Neural cell (in vitro differentiated cells): ENCODE measurements at places on chromosomes 13 and 19. TPM values are rescaled to one million over a fixed set of nuclear protein-coding genes. Genes with fewer than 3 reads are reported as not detected.

SHISA2 gene
- polyA plus RNA-seq, result 2.3 and 2.7 TPM in 2 replicates

KIR3DL1 gene
- not detected in 2 replicates for polyA plus RNA-seq

MRPL54 gene
- 74.7 and 83.8 TPM in 2 replicates for polyA plus RNA-seq

SOX1 gene
- polyA plus RNA-seq, result 13.2 and 18.5 TPM in 2 replicates

ASPDH gene
- polyA plus RNA-seq, result 0.98 TPM in 1 of 2 replicates, not detected in the other

LRRC8E gene
- polyA plus RNA-seq, result not detected in 2 replicates

FFAR2 gene
- not detected in 2 replicates for polyA plus RNA-seq

STXBP2 gene
- polyA plus RNA-seq, result 1.7 and 7.8 TPM in 2 replicates

UBE2L5 gene
- not detected in 2 replicates for polyA plus RNA-seq

COG3 gene
- 80.5 and 90.2 TPM in 2 replicates for polyA plus RNA-seq

NKPD1 gene
- 1.6 and 2.8 TPM in 2 replicates for polyA plus RNA-seq

TNNT1 gene
- 4.0 and 6.2 TPM in 2 replicates for polyA plus RNA-seq

PSENEN gene
- 46.2 and 46.7 TPM in 2 replicates for polyA plus RNA-seq

METTL21C gene
- not detected in 2 replicates for polyA plus RNA-seq

ZNF441 gene
- polyA plus RNA-seq, result 137 and 138 TPM in 2 replicates

C19orf85 gene
- polyA plus RNA-seq, result 0.19 and 3.0 TPM in 2 replicates

C19orf73 gene
- 5.7 and 8.4 TPM in 2 replicates for polyA plus RNA-seq

TGFBR3L gene
- not detected in 2 replicates for polyA plus RNA-seq

C3 gene
- polyA plus RNA-seq, result not detected in 2 replicates

RPS19 gene
- polyA plus RNA-seq, result 783 and 1,001 TPM in 2 replicates

ZSWIM9 gene
- polyA plus RNA-seq, result 2.6 and 4.7 TPM in 2 replicates

APOC4 gene
- polyA plus RNA-seq, result not detected in 2 replicates

SPACA4 gene
- polyA plus RNA-seq, result not detected in 2 replicates

ZNF66 gene
- polyA plus RNA-seq, result 2.1 and 6.1 TPM in 2 replicates

FOXO1 gene
- 0.42 and 1.2 TPM in 2 replicates for polyA plus RNA-seq

ZGLP1 gene
- polyA plus RNA-seq, result 22.8 and 45.2 TPM in 2 replicates

GJB2 gene
- not detected in 2 replicates for polyA plus RNA-seq

SIX5 gene
- polyA plus RNA-seq, result 0.50 TPM in 1 of 2 replicates, not detected in the other

SIGLEC7 gene
- polyA plus RNA-seq, result not detected in 2 replicates

ONECUT3 gene
- 0.45 and 1.6 TPM in 2 replicates for polyA plus RNA-seq

SLC25A41 gene
- polyA plus RNA-seq, result 3.8 and 4.2 TPM in 2 replicates

ERICH4 gene
- not detected in 2 replicates for polyA plus RNA-seq

ODAD3 gene
- 3.4 and 5.4 TPM in 2 replicates for polyA plus RNA-seq

IGFL3 gene
- not detected in 2 replicates for polyA plus RNA-seq

KLF5 gene
- polyA plus RNA-seq, result 0.14 and 0.26 TPM in 2 replicates

RXFP2 gene
- polyA plus RNA-seq, result not detected in 2 replicates

JAK3 gene
- polyA plus RNA-seq, result 0.04 and 0.11 TPM in 2 replicates
